Activated T-helper 17 cell treated with anti-CD3 and anti-CD28 coated beads, Interleukin-2, amount 50 U/mL, for 72 hours (primary cell): ENCODE measurements at places on chromosomes 1 and 21.

DNA sequence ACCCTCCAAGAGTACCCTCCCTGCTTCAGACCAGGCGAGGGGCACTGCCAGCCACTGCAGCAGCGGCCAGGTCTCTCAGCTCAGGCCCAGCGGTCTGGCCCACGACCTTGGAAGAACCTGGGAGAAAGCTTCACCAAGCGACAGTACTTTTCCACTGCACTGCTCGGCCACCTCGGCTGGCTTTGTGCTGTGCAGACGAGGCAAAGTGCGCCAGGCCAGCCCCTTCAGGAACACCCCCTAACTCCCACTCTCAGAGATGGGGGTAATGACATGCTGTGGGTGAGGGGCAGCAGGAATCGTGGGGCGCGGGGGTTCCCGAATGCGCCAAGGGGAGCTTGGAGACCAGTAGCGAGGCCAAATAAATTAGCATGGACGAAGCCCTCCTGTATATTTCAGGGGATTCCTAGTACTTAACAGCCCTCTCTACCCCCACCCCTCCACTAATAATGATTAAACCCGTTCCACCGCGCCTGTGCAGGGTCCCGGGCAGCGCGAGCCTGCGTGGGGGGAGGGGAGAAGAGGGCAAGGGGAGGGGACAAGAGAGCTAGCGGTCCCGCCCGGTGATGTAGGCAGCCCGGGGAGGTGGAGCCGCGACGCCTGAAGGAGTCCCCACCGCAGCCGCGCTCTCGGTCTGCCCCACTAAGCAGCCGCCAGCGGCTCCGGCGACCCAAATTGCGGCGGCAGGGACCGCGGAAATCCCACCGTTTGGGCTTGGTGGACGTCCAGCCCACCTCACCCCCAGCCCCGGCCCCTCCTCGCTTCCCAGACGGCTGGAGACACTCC, at the start of gene FAM43B:
TSS of gene FAM43B (plus strand) at position 629 of the 783 bp plus-strand sequence. CDS start 401 bp downstream, outside the sequence.
- no peak for ATAC-seq

DNA sequence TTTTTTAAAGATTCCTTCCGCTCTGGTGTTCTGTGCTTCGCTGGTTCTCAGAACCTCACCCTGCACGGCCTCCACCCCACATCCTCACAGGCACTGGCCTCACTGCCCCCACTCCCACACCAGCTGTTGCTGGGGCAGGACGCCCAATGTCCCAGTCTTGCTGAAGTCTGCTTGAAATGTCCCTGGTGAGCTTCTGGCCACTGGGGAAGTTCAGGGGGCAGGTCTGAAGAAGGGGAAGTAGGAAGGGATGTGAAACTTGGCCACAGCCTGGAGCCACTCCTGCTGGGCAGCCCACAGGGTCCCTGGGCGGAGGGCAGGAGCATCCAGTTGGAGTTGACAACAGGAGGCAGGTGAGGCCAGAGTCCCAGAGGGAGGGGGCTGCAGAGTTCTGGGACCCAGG, at the start of gene C1QA:
TSS of gene C1QA (plus strand) at position 276 of the 400 bp plus-strand sequence. CDS start 989 bp downstream, outside the sequence.
- ATAC-seq = no peak

DNA sequence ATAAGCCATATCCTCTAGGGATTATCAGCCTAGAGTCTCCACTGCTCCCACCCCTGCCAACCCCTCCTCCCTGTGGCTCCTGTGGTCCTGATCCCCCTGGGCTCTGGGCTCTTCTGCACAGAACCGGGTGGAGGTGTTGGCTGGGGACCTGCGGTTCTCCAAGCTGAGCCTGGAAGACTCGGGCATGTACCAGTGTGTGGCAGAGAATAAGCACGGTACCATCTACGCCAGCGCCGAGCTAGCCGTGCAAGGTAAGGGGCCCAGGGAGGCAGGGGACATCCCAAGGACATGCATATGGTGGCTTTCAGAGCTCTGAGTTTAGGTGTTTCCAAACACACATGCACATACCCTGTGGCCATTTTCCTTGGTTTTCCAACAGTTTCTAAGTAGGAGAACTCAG, 19.3 kb downstream of the CNTN2 start:
- no peak for ATAC-seq

GRCh38 chr1:76268341-76268740, 193.8 kb downstream of the ST6GALNAC3 start:
- no peak for ATAC-seq

DNA sequence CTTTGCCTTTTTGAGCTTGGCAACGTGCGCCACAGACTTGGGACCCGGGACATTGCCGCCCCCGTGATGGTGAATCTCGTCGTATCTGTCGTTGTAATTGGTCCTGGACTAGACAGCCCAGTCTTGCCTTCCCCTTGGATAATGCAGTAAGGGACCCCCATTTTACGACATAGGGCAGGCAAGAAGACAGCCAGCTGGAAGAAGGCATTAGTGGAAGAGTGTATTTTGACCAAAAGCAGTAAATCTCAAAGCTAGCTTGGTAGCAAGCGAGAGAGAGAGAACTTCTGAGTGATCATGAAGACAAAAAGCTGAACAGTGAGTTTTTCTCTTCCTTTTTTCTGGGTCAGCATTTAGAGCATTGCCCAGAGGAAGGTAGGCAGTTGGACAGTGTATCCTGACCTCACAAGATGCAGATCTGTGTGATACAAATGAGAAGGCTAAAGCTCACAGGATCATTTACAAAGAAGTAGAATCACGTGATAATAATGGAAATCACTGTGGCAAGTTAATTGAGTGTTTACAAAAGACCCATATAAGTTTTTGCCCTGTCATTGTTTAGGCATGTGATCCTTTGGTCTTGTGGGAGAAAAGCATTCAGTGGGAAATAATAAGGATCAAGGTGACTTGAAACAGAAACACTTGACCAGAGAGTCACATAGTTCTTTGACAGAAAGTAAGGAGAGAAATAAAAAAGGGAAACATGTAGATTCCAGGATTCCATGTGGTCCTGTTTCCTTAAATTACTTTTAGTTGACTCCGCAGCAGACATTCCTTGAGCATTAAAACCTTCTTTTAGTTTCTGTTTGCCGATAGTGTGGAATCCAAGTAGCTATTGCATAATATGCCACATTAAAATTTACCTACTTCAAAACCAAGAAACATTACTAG, 66.3 kb downstream of the CNST start:
- no peak for ATAC-seq

- ATAC-seq = no peak
Measured at GRCh38 chr1:7393136-7393535, 378.0 kb upstream of the VAMP3 start.

- ATAC-seq = no peak
Measured at GRCh38 chr1:7721940-7722669, 49.0 kb upstream of the VAMP3 start.

DNA sequence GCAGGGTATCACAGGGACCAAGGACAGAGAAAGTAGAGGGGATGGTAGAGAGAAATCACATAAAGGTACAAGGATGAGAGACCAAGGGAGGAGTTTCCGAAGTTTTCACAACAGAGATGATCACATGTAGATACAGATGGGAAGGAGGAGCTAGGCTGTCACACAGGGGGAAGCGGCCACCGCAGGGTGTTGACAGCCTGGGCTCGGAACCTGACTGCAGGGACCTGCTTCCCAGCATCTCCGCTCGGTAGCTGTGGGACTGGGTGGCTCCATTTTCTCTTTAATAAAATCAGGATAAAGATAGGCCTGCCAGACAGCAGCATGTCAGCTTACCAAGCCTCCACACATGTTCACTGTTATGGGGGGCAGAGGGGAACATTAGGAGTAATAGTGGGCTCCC, 32.3 kb downstream of the CDCA8 start:
- no peak for ATAC-seq

GRCh38 chr21:45990741-45991605, 9.4 kb downstream of the COL6A1 start:
- ATAC-seq = no peak

DNA sequence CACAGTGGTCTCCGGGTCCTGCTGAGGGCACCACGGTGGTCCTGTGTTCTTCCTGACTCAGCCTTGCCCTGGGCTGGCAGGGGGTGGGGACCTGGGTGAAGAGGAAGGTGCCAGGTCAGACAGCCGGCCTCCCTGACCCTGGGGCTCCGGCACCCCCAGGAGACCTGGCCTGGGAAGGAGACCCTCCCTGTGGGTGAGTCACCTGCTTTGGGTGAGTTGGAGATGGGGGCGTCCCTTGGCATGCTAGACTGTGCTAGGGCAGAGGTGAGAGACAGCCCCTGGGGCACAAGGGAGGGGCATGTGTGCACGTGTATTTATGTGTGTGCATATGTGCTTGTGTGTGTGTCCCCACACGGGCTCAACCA, 23.4 kb downstream of the SPSB1 start:
- peak; percentile 44 for ATAC-seq

DNA sequence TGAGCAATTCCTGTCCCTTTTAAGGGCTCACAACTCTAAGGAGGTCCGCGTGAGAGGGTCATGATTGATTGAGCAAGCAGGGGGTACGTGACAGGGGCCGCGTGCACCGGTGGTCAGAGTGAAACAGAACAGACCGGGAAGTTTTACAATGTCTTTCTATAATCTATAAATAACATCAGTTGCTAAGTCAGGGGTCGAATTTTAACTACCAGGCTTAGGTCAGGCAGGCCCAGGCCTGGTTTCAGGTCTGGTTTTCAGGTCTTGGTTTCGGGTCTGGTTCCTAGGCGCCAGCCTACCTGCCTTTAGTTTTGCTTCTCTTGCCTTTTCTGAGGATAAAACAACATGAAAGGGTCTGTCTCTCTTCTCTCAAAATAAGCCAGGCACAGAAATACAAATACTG, 476.0 kb upstream of the CAMK1G start:
- no peak for ATAC-seq

DNA sequence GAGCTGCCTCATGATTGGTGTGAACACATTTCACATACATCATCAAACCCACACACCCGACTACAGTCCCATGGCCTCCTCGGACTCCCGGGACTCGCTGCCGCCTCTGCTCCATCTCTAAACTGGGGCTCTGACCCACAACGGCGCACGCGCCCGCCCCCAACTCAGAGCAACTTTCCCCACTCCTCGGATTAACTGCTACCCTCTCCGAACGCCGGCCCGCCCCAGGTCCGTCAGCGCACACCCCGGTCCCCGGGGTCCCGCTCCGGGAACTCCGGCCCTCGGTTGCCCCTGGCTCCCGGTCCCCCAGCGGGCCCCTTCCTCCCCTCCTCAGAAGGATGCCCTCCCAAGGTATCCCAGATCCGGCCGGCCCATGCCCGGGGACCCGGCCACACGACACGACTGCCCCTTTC, 740 bp downstream of the DSTYK start:
- ATAC-seq = peak; percentile 41

- ATAC-seq = no peak
Measured at GRCh38 chr1:230713915-230714764, at the start of gene AGT. TSS of gene AGT (minus strand) at chr1:230714122. CDS start at chr1:230710823, 3,299 bp downstream.

DNA sequence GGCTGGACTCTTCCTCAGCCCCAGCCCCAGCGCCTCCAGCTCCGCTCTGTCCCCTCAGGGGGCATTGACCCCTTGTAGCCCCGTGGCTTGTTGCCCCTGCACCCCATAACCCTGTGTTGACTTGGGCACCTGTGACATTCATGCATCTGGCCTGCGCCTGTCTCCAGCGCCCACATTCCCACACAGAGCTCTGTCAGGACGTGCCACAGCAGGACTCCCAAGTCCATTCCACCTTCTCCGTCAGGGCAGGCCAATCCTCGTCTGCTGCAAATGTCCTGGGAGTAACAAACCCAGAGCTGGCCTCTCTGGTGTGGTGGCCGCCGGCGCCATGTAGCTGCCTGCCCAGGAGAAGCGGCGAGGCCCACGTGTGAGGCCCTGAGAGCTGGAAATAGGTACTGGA, 60.6 kb downstream of the AGPAT3 start:
- no peak for ATAC-seq

DNA sequence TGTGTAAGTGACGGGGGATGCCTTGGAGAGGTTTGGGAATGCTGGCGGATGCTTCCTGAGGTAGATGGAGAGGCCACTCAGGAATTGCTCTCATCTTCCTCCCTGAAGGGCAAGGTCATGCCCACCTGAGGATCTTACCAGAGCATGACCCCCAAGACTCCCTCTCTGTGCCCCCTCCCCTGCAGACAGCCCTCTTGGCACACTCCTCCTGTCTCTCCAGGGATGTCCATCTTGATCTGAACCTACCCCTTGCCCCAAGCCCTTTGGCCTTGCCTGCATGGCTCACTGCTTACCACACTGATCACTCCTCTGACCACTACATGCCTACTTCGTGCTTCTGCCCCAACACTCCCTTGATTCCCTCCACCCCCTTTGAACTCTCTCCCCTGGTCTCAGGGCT, 17.9 kb upstream of the MPL start:
- ATAC-seq = no peak

DNA sequence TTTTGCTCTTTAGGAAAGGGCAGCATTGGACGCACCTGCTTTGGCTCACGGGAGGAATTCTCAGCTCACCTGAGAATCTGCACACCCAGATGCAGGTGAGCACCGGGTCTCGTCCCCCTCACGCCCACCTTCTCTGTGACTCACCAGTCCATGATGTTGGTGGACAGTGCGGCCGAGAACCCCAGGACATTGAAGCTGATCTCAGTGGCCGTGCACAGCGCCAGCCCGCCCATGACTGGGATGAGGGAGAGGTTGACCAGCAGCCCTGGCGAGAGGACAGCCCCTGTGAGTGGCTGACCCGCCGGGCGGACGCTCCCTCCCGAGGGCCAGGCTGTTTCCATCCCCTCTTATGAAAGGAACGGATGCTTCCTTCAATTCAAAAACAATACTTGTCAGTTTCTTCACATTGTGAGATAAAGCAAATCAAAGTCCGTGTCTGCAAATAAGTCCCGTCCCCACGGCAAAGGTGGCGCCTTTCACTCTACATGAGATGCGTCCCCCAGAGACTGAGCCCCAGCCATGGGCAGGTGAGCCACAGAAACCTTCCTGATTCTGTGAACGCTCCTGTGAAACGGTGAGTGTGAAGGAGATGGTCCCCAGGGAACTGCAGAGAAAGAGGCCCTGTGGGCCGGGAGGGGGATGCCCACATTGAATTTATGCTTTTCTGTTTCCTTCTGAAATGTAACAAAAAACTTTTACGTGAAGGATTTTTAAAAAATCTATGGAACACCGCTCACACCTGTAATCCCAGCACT, 12.7 kb upstream of the CDK11B start:
- ATAC-seq = no peak

DNA sequence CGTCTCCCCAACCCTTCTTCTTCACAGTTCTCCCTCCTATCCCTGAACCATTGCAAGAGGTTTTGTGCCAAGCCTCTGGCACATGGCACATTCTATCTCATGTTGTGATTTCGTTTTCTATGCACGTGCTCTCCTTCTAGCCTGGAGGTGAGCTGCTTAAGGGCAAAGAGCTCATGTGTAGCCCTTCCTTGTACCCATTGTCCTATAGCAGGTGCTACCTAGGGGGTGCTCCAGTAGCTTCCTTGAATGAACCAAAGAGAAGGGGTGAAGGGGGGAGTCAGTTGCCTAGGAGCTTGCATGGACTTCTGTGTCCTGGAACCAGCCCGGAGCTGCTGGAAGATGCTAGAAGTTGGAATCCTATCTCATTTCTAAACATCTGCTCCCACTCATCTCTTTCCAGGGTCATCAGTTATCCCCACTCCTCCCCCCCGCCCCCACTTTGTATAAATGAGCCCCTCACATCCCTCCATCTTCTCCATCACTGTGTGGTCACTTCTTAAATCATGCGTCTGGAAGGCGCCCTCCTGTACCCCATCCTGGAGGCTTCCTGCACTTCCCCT, 535 bp upstream of the DISC1 start:
- ATAC-seq = no peak
